ENCODE measurements at places on chromosomes 2 and 18.
A peak's percentile ranks its signal among the peaks of the same experiment; 100 is the strongest.

- no peak for DNase-seq
Observed at GRCh38 chr18:59715966-59716369, 18.7 kb upstream of the CCBE1 start.

DNA sequence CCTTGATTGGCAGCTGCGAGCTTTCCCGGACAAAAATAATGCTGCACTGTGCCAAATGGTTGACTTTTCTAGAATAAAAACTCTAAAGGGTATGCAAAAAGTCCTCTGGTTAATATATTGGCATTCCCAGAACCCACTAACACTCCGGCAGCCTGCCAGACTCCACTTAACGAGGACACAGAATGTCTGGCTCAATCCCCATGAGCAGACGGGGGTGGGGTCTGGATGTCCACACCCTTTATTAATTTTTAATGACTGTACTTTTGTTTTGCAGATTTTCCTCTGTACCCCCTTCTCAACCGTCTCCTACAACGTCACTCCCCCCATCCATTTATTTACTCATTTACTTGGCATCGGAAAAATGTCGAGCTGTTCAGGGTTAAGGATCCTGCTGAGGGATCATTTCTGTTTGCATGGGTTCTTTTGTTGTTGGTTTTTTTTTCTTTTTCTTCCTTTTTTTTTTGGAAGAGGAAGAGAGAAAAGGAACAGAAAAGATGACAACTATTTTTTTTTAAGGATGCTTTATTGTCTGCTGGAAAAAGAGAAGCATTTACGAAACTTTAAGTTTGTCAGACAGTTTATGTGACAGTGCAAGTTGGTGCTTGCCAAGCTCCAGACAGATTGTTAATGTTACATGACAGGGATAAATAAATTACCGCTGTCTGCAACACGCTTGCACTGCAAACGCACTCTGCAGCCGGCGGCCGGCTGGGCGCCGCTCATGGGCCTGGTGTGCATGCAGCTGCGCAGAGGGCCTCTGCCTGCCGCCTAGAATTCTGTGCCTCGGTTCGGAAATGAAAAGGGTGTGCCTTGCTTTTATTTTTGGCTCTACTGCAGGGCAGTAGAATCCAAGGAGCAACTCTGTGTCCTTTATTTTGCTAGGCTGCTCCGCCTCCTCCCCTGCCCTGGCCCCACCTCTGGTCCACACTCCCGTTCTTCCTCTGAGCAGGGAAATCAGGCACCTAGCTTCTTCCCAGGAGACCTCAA is 3.6 kb downstream of the LDLRAD4 start:
- DNase-seq: peak; percentile 49

- DNase-seq: no peak
Observed at GRCh38 chr2:24919037-24919505, 966 bp downstream of the ADCY3 start.

DNA sequence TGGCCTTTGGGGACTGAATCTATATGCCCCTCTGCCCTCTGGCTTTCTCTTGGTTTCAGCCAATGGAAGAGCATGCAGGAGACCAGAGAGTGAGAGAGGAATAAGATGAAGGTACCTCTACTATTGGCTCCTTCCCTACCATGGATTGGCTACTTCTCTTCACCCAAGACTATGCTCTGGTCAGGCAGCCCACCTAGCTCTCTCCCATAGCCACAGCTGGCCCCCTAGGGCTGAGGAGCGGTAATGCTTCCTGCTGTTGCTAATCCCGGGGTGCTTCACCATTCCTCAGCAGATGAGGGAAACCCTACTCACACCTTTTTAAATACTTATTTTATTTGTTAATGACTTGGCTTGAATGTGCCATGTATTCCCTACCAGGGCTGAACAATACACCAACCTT is 142.4 kb downstream of the MREG start:
- peak; percentile 51 for DNase-seq

DNA sequence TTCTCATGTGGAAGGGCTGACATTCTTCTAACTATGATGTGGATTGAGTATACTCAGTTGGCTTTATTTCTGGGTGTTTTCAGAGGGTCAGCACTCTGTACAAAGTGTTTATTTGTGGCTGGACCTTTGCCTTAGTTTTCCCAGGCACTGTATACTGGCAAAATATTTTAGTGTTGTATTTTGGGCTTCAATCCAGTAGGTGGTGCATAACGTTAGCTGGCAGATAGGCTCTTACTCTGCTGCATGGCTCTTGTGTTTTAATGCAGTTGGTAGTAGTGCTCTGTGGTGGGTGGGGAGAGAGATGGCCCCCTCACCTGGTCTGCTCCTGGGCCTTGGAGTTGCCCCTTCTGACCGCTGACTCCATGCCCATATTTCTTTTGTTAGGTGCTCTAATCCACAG is 75.6 kb upstream of the REG3A start:
- no peak for DNase-seq

- no peak for DNase-seq
Observed at GRCh38 chr18:30970196-30970816, 72.2 kb downstream of the DSC3 start.

GRCh38 chr2:25313711-25314513 is 27.8 kb downstream of the DNMT3A start:
- no peak for DNase-seq

GRCh38 chr2:112644933-112645309 is 818 bp upstream of the SLC20A1 start:
- no peak for DNase-seq

- no peak for DNase-seq
Observed at GRCh38 chr2:137380610-137381009, 583.7 kb upstream of the HNMT start.

DNA sequence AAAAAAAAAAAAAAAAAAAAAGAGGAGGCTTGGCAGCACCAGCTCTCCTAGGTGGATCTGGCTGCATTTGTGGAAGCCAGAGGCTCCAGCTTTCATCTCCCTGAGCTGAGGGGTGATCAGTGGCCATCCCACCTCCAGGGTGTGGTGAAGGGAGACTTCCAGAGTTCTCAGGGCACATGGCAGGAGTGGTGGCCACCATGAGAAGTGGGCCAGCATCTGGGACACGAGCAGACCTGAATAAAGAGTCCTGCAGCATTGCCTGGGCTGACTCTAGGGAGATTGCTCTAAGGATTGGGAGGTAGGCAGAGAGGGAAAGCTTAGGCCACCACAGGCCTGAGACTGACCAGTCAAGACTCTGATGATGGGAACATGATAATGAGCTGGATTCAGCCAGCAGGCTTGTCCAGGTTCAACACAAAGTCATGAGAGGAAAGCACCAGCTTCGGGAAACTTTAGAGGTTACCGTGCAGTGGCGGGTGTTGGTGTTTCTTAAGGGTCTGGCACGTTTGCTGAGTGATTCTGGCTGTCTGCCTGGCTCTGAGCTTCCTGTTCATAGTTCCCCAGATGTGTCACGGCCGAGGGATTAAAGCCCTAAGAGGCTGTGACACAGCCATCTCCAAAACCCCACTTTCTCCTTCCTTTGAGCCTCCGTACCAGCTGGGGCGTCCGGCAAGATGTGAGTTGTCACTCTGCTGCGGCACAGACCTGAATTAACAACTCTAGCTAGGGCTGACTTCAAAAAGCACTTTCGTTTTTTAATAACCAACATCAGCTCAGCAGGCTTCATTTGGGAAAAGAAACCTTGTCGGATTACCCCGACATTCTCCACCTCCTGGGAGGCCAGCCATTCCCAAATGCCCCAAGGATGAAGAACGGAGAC is 38.3 kb upstream of the IL1R1 start:
- no peak for DNase-seq

DNA sequence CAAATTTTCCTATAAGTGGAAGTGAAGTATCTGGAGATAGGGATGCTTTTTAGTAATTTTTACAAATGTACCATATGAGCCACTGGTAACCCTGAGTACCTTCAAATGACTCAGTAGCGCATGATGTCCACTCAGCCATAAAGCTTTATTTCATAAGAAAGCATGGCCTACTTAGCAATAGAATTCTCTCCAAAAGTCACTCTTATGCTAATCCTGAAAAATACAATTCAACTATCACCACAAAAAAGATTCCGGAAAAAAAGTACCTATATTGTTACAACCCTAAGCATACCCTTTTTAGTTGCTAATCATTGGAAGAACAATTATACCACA is 732.2 kb downstream of the SOCS6 start:
- no peak for DNase-seq

- no peak for DNase-seq
Observed at GRCh38 chr2:134558208-134558830, 160.5 kb downstream of the TMEM163 start.

GRCh38 chr2:210442457-210442856 is 34.1 kb downstream of the LANCL1 start:
- no peak for DNase-seq

GRCh38 chr2:67650291-67651133 is 253.4 kb downstream of the ETAA1 start:
- DNase-seq: peak; percentile 50

DNA sequence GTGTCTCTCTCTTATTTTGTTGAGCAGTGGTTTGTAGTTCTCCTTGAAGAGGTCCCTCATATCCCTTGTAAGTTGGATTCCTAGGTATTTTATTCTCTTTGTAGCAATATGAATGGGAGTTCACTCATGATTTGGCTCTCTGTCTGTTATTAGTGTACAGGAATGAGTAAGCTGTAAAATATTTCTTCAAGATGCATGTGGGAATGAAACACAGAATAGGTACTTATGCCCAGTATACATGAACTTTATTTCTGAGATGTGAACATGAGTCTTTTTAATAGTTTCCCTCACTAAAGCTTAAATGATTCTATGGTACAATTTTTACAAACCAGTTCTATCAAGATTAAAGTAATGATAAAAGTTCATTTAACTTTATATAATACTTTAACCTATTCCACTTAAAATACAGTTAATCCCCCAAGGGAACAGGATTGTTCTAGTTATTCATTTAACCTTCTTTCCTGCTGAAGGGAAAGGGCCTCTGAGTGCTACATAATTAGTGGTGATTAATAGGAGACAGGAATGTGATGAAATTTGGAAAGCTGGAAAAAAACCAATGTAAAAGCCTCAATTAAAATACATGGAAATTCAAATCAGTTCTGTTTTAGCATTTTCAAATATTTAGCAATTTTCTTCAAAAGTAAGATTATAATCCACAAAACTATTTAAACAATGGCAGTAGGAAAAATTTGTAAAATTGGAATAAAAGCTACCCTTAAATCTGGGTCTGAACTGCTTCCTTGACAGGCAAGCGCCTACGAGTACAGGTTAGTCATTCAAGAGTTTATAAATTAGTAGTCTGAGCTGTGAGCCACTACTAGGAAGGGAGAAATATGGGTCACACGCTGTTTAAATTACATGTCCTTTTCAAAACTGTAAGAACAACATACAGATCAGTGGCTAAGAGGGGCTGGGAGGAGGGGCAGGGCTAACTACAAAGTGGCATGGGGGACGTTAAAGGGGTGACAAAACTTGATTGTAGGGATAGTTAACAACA is 28.9 kb downstream of the SPIRE1 start:
- DNase-seq: no peak

DNA sequence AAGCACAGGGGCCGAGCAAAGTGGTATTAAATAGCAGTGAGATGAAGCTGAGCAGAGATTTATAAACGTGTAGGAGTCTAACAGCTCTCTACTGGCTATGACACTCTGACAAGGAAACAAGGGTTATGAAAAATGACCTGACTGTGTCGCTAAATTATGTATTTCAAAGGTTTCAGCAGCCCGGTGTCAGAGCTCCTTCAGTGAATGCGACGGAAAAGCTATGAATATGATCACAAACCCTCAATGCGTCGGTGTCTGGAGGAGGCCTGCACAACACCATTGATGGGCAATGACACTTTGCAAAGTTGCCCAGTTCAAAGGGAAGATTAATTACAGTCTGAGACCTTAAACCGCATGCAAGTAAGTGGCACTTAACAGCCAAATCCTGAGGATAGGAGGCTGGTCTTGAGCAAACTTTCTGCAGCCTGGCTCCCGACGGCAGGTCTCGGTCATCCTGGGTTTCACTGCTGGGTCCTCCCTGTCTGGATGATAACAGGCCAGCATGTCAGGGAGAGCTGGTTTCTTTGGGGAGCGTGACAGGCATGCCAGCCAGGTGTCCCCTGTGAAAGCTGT is 615.1 kb upstream of the SALL3 start:
- no peak for DNase-seq

GRCh38 chr2:196480653-196481323 is 158.7 kb upstream of the CCDC150 start:
- no peak for DNase-seq

DNA sequence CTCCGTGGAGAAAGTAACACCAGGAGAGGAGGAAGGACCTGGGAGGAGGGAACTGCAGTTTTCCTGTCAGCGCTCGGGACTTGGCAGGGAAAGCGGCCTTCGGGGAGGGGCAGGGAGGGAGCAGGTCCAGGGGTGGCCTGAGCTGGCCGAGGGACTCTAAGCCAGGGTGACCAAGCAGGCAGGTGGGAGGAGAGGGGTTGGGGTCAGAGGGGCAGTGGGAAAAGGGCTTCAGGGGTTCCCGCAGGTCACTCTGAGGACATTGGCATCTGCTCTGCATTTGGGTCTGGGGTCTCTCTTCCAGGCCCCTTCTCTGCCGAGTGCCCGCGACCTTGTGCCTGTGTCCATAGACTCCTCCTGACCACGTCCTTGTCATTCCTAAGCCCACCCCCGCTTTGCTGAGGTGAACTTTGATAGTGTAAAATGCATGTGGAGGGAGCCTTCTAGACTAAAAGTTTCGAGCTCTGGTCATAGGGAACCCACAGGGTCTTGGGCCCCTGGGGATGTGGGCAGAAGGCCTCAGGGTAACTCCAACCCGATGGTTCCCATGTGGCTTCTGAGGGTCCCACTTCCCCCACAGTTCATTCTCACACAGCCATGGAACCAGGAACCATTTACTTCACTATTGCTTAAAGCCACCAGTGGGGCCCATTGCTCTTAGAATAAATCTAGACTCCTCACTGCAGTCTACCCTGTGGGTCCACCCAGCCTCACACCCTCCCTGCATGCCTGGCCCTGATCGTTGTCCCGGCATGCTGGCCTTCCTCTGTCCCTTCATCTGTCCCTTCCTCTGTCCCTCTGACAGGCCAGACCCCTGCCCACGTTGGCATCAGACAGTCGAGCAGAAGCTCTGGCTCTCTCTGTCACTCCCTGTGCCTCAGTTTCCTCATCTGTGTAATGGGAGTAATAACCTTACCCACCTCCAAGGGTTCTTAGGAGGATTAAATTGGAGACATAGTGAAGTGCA is 229.2 kb downstream of the SEPTIN10 start:
- DNase-seq: no peak

- DNase-seq: no peak
Observed at GRCh38 chr2:124046332-124046731, 21.2 kb downstream of the CNTNAP5 start.

Measured in glutamatergic neuron (in vitro differentiated cells).